ENCODE measurements at places on chromosomes 3 and 15.

DNA sequence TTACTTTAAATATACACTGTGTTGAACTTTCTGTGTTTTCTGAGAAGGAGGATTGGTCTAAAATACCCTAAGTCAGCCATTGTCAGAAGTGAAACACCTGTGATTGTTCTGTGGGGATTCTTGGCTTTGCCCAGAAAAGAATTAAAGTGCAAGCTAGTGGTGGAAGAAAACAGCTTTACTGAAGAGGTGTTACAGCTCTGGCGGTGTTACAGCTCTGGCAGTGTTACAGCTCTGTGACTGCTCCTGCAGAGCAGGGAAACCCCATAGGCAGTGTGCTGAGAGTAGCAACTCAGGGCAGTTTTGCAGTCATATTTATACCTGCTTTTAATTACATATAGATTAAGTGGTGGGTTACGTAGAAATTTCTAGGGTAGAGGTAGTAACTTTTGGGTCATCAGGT is 66.6 kb downstream of the C3orf20 start:
- H3K27ac ChIP-seq: no peak overlapping the region
- H3K4me3 ChIP-seq: no peak overlapping the region
- H3K36me3 ChIP-seq: no peaks in the 10 kb centered on the region

- H3K4me3 ChIP-seq: no peak overlapping the region
- H3K36me3 ChIP-seq: peaks cover 6% of the 10 kb centered on the region
- no peak for DNase-seq
- H3K27ac ChIP-seq: peak overlapping the region; percentile 92
Measured at GRCh38 chr15:38618242-38618955, 53.8 kb upstream of the RASGRP1 start.

GRCh38 chr3:193780810-193781478 is 187.9 kb downstream of the OPA1 start:
- H3K27me3 ChIP-seq: peaks cover 36% of the 10 kb centered on the region
- no peak overlapping the region for H3K27ac ChIP-seq
- no peak overlapping the region for H3K4me3 ChIP-seq
- no peaks in the 10 kb centered on the region for H3K4me1 ChIP-seq
- H3K36me3 ChIP-seq: no peaks in the 10 kb centered on the region
- no peak for DNase-seq

DNA sequence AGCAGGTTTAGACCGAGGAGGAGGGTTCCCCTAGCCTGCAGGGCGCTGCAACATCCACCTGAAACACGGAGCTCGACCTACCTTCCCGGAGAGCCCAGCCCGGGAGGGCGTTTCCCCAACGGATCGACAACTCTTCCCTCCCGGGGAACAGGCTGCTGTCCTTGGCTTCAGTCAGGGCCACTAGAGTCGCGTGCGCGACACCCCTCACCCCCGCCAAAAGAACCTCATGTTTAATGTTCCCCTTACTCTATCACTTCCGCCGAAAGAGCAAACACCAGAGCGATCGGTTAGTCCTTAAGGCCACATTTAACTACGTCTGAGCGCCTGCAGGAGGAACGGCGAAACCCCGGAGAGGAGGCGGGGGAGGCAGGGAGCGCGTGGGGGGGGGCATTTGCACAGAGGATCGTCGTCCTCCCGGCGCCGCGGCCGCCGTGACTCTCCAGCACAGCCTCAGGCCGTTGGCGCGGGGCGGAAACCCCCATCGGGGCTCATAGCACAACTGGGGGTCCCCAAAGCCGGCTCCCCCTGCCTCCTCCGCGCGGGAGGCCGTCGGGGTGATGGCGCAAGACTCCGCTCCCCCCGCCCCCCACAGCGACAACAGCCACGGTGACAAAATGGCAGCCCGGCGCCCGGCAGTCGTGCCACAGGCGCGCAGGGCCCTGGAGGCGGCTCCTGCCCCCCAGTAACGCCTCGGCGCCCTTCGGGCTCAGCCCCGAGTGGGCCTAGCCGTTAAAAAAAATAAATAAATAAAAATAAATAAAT is 3.2 kb downstream of the ANP32A start:
- no peaks in the 10 kb centered on the region for H3K27me3 ChIP-seq
- peaks cover 52% of the 10 kb centered on the region for H3K4me1 ChIP-seq
- peaks cover 6% of the 10 kb centered on the region for H3K36me3 ChIP-seq
- H3K27ac ChIP-seq: peak overlapping the region; percentile 96

Data from natural killer cell treated with Interleukin-12 subunit alpha and Interleukin-12 subunit beta and Interleukin-15 and Interleukin-18, amount 100 ng/mL, for 72 hours (primary cell).